ENCODE measurements at places on chromosomes 12 and 14.

- no peak for DNase-seq
Observed at GRCh38 chr12:75560167-75560566, 48.8 kb upstream of the KRR1 start.

- DNase-seq, result no peak
Observed at GRCh38 chr14:79136071-79137044, 966.2 kb downstream of the NRXN3 start.

- no peak for DNase-seq
Observed at GRCh38 chr12:124747426-124748161, 116.1 kb downstream of the SCARB1 start.

DNA sequence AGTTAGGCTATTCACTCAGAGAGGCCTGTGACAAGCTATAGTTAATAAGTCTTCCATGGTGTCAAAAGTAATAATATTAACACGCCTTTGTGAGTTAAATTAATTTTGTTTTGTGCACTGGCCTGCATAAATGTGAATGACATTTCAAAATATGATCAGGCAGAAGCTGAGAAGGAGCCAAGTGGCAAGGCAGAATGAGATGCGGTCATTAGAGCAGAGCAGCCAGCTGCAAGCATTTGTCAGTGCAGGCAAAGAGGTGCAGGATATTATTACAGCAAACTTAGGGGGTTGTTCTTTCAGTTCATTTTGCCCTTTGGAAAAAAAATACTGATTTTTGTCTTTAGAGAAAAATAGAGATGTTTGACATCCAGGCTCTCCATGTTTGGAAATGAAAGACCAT lies 364.5 kb downstream of the PAWR start:
- DNase-seq, result no peak

- peak; percentile 19 for DNase-seq
Observed at GRCh38 chr14:99389174-99389826, 91.4 kb downstream of the SETD3 start.

GRCh38 chr14:73248108-73248868 lies 11.0 kb downstream of the PAPLN start:
- DNase-seq, result no peak

- no peak for DNase-seq
Observed at GRCh38 chr12:131724534-131724933, 13.6 kb downstream of the SFSWAP start.

DNA sequence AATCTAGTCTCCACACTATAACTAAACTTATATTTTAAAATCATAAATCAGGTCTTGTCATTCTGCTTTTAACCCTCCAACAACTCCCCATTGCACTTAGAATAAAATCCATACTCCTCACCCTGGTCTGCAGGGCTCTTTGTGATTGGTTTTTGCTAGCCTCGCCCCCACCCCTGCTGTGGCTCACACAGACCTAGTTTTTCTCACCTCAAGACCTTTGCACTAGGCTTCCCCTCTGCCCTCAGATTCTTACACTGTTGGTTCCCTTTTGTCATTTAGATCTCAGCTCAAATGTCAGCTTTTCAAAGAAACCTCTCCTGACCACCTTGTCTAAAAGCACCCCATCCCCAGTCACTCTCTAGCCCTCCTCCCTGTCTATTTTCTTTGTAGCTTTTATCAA lies 10.7 kb upstream of the LHX5 start:
- DNase-seq, result no peak

DNA sequence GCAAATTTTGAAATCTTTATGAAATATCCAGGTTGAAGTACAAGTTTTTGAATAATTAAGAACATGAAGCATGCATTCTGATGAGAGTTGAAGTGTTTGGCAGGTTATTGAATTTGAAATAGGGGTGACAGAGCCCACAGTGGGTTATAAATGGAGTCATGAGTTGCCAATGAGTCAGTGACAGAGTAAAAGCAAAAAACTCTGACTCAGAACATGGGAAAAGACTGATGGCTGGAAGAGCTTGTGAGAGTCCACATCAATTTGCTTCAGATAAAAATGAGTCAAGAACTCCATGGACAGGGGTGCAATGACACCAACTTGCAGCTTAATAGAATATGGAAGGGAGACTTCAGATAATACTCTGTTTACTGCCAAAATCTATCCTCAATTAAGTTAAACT lies 105.3 kb downstream of the SLC6A15 start:
- no peak for DNase-seq

DNA sequence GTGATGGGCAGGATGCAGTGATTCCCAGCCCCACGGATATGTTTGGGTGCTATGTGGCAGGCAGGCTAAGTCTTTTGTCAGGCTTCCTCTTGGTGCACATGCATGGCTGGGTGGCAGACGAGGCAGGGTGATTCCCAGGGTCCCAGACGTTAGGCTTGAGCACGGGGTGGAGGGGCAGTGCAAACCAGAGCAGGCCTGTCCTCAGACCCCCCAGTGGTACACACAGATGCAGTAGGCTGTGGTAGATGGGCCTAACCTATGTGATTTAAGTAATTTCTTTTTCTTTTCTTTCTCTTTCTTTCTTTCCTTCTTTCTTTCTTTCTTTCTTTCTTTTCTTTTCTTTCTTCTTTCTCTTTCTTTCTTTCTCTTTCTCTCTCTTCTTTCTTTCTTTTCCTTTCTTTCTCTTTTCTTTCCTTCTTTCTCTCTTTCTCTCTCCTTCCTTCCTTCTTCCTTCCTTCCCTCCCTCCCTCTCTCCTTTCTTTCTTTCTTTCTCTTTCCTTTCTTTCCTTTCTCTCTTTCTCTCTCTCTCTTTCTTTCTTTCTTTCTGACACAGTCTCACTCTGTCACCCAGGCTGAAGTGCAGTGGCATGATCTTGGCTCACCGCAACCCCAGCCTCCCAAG lies 41.6 kb downstream of the PIK3C2G start:
- no peak for DNase-seq

DNA sequence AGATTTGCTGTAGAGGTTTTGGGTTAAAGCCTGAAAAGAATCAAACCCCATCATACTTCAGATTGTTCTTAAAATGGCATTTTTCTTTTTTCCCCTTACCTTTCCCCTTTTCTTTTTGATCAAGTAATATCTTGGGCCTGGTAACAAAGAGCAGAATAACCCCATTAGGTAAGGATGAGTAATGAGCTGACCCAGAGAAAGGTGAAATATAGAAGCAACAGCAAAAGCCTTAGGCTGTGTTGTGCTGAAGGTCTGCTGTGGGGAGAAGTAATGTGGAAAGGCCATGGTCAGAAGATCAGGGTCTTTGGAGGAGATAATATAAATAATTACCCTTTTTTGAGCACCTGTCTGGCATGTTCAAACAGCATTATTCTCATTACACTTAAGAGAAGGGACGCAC lies 42.3 kb downstream of the MIA2 start:
- no peak for DNase-seq

DNA sequence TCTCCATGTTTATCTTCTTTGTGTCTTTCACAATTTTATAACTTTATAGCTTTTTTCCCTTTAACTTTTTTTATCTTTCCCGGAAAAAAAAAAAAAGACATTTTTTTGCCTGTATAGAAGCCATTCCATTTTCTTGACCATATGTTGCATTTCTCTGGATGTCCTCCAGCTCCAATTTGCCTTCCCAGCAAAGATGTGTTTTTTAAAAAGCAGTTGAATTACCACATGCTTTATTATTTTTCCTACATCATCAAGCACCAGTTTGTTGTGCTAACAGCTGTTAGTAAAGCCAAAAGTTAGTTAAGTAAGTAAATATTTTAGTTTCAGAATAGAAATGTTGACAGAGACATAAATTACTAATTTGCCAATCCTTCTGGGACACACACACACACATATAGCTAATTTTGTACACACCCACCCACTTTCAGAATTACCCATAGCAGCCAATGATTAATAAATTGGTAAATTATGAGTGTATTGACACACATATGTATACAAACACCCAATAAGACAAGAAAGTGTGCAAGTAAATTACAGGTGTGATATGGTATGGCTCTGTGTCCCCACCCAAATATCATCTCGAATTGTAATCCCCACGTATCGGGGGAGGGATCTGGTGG lies 118.3 kb downstream of the SLC38A6 start:
- DNase-seq, result no peak

DNA sequence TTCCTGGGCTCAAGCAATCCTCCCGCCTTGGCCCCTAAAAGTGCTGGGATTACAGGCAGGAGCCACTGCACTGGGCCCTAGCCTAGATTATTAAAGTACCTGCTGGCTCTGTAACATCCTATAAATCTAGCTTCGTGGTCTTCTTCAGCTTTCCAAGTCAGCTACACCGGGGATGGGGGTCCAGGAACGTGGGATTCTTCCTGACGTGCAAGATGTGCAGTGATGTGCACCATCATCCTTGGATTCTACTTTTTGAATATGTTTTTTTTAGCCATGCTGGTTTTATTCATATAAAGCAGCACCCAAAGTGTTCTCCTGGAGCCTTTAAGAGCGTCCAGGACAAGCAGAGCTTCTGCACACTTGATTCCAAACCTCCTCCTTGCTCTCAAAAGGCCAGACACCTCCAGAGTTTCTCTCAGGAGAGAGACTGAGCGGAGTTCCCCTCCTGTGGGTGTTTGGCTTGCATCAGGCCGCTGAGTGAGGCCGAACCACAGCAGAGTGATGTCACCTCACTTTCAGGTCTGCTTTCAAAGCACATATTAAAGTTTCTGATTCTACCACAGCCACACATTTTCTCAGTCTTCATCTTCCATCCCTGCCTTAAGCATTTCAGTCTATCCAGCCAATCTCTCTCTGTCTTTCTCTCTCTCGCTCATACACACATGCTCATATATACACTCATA lies 33.4 kb downstream of the VCPKMT start:
- peak; percentile 72 for DNase-seq

DNA sequence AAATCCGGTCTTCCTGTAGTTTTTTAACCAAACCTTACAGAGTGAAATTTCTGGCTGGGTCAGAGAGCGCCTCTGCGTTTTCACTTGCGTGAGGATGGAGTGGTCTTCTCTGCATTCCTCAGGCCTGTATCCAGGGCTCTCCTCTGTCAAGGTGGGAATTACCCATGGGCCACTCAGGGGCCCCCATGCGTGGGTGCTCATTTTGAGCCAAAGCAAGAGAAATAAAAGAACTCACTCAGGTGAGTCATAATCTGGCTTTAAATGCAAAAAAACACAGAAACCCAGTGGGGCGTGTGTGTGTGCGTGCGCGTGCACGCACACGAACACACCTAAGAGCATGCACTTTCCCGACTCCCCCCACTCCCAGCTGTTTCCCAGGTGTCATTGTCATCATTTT lies 104.0 kb upstream of the PWP1 start:
- no peak for DNase-seq

- DNase-seq, result no peak
Observed at GRCh38 chr12:59396519-59396918, 199.3 kb upstream of the SLC16A7 start.

GRCh38 chr12:127231371-127231770 lies 1035.6 kb upstream of the TMEM132C start:
- no peak for DNase-seq

GRCh38 chr12:94671917-94672316 lies 21.6 kb upstream of the TMCC3 start:
- no peak for DNase-seq

DNA sequence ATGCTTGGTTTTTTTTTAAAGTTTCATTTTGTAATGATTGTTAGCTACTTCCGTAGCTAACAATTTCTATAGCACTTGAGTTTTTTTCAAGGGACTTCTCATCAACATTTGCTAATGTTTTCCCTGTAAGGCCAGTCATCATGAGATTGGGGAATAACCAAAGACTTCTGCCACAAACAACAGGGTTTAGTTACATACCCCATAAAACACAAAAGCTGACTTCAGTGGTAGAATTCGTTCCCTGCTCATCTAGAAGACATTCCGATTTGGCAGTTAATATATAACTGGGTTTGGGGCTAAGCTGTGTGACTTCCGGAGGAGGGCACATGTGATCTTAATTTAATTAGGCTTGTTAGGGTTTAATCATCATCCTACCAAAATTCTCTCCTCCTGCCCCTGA lies 22.9 kb downstream of the EGLN3 start:
- no peak for DNase-seq

DNA sequence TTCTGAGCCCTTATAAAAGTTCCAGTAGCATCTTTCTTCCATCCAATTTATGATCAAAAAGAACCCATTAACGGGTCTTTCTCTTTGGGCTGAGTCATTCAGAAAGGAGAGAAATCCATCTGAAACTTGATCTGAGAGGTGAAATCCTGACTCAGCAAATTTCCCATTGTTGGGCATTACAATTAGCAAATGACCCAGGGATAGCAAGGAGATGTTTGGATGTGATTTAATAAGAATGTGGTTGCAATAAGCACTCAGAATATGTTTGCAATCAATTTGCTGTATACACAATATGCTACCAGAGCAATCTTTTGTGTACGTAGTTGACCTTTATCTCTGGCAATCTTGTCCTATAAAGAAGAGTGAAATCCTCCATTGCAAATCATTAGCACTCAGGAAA lies 122.7 kb downstream of the CCDC60 start:
- DNase-seq, result no peak

DNA sequence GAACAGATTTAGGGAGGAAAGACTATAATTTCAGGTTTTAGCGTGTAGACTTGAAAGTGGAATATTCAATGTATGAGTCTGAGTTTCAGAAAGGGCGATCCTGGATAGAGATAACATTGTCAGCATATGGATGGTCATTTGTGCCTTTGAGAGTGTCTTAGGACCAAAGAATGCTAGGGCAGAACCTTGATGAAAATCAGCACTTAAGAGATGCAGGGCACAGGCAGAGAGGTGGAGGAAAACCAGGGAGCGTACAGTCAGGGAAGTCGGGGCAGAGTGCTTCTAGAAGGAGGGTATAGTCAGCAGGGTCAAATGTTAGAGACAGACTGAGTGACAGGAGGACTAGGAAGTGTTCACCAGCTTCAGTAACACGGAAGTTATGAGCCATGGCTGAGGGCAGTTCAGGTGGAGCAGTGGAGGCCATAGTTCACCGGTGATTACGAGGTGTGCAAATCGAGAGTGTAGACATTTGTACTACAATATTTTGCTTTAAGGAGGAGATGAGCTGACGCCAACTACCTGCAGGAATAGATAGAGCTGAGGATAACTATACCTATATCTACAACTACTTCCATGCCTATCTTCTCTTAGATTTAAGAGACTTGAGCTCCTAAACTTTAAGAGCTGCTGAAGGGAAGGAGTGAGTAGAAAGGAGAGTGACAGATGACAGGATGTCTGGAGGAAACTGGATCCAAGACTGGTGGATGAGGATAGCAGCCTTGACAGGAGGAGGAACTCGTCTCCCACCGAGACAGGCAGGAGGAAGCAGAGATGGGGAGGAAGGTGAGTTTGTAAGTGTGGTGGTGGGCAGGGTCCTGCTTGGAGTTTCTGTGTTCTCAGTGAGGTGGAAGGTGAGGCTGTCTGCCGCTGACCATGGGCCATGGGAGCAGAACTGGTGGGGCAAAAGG lies 6.5 kb downstream of the CBLN3 start:
- no peak for DNase-seq

- no peak for DNase-seq
Observed at GRCh38 chr14:101819251-101819990, 57.9 kb downstream of the PPP2R5C start.

- no peak for DNase-seq
Observed at GRCh38 chr12:121806546-121807423, 3.0 kb downstream of the SETD1B start.

DNA sequence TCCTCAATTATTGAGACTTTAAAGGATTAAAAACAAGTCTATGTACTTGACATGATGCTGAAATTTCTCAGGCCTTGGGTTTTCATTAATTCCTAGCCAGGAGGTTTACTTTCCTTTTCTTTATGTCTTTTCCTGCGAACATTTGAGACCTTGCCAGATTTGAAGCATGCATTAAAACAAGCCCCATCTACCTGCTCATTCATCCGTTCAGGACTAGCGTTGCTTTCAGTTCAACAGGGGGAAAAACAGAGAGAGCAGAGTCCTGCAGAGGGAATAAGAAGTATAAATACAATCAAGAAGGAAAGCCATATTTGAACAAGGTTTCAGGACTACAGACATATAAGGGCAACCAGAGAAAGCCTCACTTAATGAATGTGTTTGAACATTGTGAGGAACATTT lies 542.4 kb downstream of the DIO2 start:
- no peak for DNase-seq

GRCh38 chr12:9258676-9259075 lies 50.5 kb upstream of the PZP start:
- DNase-seq, result no peak

Measured in stimulated activated CD8-positive, alpha-beta memory T cell treated with anti-CD3 and anti-CD28 coated beads, Interleukin-7, amount 100 ng/mL, for 24 hours (primary cell).